ENCODE measurements at places on chromosomes 7 and 10.

GRCh38 chr7:121624958-121625357 lies 228.8 kb upstream of the FAM3C start:
- no peak for DNase-seq

DNA sequence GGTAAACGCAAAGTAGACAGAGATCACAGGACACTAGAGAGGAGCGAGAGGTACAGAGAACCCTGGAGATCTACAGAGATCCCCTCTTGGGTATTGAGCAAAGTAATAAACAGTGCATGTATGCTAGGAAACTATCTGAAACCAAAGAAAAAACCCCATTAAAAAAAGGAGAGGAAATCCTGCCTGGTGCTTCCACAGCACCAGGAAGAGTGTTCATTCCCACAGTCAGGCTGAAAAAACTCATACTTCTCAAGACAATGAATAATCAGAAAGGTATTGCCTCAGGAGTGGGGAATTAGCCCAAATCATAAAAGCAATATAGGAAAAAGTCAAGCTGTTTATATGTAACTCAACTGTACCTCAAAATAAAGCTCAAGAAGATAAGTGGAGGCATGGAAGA lies 59.1 kb downstream of the ANKRD26 start:
- DNase-seq, result no peak

- no peak for DNase-seq
These were observed 240.7 kb upstream of the MBL2 start for GRCh38 chr10:53013201-53013810.

DNA sequence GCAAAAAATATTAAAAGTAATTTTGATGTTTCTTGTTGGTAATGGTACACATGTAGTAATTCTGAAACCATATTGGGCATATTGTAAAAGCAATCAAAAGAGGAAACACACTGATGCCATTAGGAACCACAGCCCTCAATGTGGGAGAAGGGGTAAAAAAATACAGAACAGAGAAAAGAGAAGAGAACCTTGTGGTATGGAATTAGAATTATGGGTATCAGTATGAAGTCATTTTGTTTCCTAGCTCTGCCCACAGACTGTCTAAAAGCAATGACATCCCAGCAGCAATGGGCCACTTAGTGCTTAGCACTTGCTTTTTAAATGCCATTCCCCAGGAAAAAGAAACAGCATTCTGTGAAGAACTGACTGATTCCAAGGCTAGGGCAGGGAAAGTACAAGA lies 61.5 kb downstream of the CPVL start:
- DNase-seq, result no peak

GRCh38 chr7:70703785-70704184 lies 428.2 kb upstream of the GALNT17 start:
- DNase-seq, result no peak

GRCh38 chr7:714251-714671 lies 12.2 kb upstream of the DNAAF5 start:
- DNase-seq, result no peak

DNA sequence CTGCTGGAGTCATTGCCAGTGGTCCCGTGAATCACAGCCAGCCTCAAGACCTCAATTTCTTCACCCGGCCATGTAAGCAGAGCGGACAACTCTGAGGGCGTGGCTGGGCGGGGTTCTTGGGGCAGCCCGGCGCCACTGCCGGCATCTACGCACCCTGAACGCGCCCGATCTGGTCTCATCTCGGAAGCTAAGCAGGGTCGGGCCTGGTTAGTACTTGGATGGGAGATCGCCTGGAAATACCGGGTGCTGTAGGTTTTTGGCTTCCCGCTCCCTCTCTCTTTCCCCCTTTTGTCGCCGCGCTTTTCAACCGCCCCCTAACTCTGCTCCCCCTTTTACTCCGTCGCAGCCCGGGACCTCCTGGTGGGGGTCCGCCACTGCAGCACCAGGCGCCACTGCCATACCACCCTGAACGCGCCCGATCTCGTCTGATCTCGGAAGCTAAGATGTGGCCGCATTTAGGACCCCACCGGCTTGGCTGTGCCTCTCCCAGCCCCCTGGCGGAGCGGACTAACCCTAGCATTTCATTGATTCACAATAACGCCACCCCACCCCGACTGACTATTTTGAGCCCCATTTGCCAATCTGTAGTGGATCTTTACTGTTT lies 25.3 kb downstream of the GARIN1A start:
- DNase-seq, result peak; percentile 89

GRCh38 chr10:44325157-44325556 lies 59.7 kb downstream of the CXCL12 start:
- no peak for DNase-seq

DNA sequence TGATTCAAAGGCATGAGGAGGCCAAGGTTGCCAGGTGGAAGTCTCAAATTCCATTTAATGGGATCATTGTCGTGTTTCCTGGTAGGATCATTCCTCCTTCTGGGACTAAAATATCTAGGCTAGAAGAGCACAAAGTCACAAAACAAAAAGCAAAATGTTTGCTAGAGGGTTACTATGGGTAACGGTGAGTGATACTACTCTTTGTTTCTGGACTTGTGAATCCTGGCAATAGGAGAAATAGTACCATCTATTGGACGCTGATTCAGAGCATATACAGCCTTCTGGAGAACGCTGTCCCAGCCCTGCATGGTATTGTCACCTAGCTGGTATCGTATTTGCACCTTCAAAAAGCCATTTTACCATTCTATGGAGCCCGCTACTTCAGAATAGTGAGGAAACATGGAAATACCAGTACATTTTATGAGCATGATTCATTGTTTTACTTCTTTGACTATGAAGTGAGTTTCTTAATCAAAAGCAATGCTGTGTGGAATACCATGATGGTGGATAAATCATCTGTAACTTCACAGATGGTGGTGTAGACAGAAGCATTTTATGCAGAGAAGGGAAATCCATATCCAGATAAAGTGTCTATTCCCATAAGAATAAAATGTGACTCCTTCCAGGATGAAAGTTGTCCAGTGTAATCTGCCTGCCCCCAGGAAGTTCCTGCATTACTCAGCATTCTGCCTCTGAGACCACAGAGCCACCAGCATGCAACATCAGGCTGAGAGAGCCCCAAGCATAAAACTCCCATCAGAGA lies 361.0 kb downstream of the ETV1 start:
- DNase-seq, result no peak

DNA sequence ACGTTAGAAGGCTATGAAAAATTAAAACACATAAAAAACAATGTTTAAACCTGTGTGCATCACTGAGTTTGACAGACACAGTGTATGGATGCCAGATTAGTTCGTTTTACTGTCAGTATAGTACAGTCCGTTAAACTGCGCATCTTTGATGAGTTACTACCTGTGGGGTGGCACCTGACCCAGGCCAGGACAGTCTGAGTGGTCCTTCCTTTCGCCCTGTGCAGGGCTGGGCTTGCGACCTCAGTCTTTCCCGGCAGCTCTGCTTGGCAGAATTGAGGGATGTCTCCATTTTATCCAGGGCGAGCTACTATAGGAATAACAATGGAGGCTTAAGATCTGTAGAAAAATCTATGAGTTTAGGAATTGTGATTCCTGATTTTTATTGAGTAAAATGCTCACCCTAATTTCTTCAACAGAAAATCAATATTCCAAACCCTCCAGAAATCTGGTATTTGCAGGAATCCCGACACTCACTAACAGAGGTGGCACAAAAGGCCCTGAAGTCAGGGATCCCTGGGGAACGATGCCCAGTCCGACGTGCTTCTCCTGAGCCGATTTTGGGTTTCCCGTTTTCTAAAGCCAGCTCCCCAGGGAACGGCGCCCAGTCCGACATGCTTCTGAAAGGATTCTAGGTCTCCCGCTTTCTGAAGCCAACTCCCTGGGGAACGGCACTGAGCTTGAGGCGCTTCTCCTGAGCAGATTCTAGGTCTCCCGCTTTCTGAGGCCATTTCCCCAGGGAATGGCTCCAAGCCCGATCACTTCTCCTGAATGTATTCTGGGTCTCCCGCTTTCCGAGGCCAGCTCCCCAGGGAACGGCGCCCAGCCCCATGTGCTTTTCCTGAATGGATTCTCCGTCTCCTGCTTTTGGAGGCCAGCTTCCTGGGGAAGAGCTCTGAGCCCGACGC lies 377.6 kb downstream of the DNAJB6 start:
- DNase-seq, result no peak

GRCh38 chr7:114715907-114716306 lies 206.0 kb upstream of the MDFIC start:
- DNase-seq, result no peak

DNA sequence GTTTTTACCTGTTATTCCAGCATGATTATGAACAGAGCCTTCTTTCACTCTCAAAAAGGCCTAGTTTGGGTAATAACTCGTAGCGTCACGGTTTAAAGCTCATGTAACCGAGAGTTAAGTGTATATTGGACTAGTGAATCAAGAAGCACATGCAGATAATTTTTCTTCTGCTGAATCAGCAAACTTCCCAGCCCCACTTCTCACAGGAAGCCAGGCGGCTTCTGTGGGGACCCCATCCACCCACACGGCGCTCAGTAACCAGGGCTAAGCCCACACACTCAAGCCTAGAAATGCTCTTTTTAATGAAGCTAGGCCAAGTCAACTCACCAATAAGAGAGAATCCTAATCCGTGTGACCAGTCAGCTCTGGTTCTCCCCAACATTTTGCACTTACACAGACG lies 191.2 kb upstream of the MGMT start:
- no peak for DNase-seq

GRCh38 chr10:37777056-37777455 lies 80.4 kb downstream of the ZNF248 start:
- DNase-seq, result no peak

DNA sequence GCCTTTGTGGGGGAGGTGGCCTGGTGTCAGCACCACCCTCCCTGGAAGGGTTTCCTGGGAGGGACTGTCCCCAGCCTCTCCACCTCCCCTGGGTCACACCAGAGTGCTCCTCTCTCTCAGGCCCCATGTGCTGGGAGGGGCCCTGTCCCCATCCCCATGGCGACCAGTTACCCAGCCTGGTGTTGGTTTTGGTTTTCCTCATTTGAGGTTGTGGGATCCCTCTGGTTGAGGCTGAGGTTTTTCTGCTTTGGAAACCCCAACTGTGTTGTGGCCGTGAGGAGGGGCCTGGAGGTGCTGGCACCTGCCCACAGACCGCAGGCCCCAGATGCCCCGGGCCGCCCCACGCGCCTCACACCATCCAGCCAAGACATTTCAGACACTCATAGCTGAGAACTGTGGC lies 106.3 kb downstream of the GRK5 start:
- DNase-seq, result no peak

GRCh38 chr10:18238870-18239485 lies 98.8 kb downstream of the CACNB2 start:
- DNase-seq, result peak; percentile 46

DNA sequence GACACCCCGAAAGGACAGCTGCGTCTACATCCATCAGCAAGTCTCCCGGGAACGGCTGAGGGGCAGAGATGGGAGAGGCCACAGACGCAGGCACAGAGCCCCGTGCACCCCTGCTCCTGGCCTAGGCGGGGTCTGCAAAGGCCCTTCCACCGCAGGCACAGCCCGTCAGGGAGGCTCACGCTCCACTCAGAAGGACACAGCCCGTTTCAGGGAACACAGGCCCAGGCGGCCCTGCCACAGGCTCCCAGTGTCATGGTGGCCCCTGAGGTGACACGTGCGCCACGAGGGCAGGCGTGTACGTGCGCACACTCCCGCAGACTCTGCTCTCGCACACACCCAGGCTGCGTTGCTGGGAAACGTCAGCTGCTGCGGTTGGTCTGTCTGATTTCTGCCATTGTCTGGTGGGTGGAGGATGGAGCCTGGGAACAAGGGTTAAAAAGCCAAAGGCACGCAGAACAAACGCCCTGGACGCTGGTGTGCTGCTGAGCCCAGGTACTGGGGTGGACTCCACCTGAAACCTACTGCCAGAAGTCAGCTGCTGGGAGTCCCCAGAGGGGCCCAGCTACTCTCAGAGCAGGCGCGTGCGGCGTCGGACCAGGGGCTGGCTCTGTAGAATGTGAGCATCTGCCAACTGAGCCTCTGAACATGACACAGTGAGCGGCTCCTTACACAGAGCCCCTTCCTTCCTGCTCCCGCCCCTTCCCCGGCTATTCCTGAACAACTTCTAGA lies 13.1 kb downstream of the GPER1 start:
- DNase-seq, result no peak

DNA sequence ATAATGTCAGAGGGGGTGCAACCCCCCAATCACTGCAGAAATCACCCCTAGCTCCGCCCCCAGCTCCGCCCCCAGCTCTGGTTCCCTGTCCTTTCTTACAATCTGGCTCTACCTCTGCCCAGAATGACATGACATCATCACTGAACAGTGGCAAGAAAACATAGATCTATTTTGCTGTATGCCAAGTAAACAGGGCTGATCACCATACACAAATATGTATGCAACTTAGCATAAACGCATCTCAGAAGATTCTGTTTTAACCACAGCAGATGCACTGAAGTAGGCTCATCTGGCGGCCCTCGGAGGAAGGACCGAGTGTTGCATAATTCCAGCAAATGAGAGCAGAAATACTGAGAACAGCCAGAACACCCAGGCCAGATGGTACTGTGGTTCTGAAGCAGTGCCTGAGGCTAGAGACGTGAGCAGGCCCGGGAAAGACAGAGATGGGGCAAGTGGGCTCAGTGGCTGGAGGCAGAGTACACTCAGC lies 293.3 kb upstream of the KLF14 start:
- peak; percentile 65 for DNase-seq

GRCh38 chr10:88458209-88458608 lies 124.9 kb downstream of the RNLS start:
- no peak for DNase-seq

DNA sequence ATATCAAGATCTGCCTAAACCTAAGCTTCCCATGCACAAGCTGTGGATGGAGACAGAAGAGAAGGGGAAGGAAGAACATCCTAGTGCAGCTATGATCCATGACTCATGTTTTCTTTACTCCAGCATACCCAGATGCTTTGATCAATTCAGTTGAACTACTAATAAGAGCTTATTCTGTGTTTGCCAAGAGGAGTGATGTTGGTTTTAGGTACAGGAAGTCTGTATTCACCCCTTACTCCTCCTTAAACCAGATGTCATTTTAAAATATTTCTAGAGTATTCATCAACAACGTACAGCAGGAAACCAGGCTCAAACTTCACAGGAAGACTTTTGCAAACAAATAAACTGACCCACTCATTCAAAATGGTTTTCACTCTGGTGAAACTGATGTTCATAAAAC lies 29.2 kb downstream of the PANK1 start:
- DNase-seq, result no peak

- no peak for DNase-seq
These were observed 5.0 kb downstream of the NUP205 start for GRCh38 chr7:135562720-135563119.

DNA sequence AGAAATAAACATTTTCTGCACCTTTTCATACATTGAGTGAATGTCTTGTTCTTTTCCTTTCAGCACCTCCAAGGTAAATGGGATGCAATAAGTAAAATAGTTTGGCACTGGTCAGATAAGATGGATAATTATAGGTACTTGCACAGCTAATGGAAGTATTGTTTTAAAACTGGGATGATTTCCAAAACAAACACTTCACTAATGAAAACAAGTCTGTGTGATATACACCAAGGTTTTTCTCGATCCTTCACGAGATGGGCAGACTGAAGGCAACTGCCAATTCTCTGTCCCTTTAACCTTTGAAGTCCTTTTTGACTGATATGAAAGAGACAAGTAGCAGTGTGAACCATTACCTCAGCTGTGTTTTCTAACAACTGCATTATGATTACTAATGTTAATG lies 423.8 kb downstream of the GFRA1 start:
- no peak for DNase-seq

GRCh38 chr7:22865602-22865960 lies 42.9 kb upstream of the TOMM7 start:
- DNase-seq, result no peak
